ENCODE measurements at places on chromosomes 7 and 10.
A peak's percentile ranks its signal among the peaks of the same experiment; 100 is the strongest.

- no peak overlapping the region for H3K4me3 ChIP-seq
- no peak for DNase-seq
These were observed 341.9 kb downstream of the PTPRN2 start for GRCh38 chr7:158245724-158246041.

GRCh38 chr10:69384320-69384719 lies 32.4 kb downstream of the TACR2 start:
- H3K36me3 ChIP-seq: peaks cover 34% of the 10 kb centered on the region
- no peak for DNase-seq
- H3K4me3 ChIP-seq: no peak overlapping the region

- H3K4me1 ChIP-seq: no peaks in the 10 kb centered on the region
- H3K4me3 ChIP-seq: no peak overlapping the region
- H3K36me3 ChIP-seq: no peaks in the 10 kb centered on the region
- DNase-seq: no peak
These were observed 56.0 kb downstream of the KAT6B start for GRCh38 chr10:74882427-74882826.

GRCh38 chr10:128364631-128365030 lies 238.4 kb upstream of the MKI67 start:
- H3K4me3 ChIP-seq: no peak overlapping the region
- DNase-seq: peak; percentile 16
- no peaks in the 10 kb centered on the region for H3K4me1 ChIP-seq
- H3K27me3 ChIP-seq: no peaks in the 10 kb centered on the region
- H3K36me3 ChIP-seq: no peaks in the 10 kb centered on the region
- H3K27ac ChIP-seq: no peak overlapping the region

- H3K27ac ChIP-seq: no peak overlapping the region
- H3K4me3 ChIP-seq: no peak overlapping the region
- DNase-seq: no peak
- peaks cover 14% of the 10 kb centered on the region for H3K4me1 ChIP-seq
- no peaks in the 10 kb centered on the region for H3K27me3 ChIP-seq
These were observed 32.2 kb downstream of the DNAJB12 start for GRCh38 chr10:72322280-72323058.

DNA sequence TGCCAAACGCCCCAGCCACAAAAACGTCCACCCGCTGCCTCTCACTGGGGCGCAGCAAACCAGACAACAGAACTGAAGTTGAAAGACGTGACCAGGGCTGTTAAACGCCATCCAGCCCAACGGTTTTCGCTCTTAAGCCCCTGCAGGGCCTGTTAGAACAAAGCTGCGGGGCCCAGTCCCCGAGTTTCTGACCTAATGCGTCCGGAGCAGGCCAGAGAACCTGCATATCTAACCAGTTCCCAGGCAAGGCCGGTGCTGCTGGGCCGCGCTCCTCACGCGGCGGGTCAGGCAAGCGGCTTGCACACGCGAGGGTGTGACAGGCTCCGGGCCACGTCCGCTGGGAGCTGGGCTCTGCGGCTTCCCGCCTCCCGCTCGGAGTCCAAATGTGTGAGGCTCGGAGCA lies 87.0 kb downstream of the PTPRN2 start:
- no peaks in the 10 kb centered on the region for H3K4me1 ChIP-seq
- no peaks in the 10 kb centered on the region for H3K36me3 ChIP-seq
- H3K27ac ChIP-seq: no peak overlapping the region
- peak; percentile 69 for DNase-seq

GRCh38 chr10:93166134-93166533 lies 92.4 kb downstream of the CYP26A1 start:
- H3K27ac ChIP-seq: no peak overlapping the region
- peak; percentile 57 for DNase-seq
- peaks cover 4% of the 10 kb centered on the region for H3K4me1 ChIP-seq
- H3K36me3 ChIP-seq: no peaks in the 10 kb centered on the region

DNA sequence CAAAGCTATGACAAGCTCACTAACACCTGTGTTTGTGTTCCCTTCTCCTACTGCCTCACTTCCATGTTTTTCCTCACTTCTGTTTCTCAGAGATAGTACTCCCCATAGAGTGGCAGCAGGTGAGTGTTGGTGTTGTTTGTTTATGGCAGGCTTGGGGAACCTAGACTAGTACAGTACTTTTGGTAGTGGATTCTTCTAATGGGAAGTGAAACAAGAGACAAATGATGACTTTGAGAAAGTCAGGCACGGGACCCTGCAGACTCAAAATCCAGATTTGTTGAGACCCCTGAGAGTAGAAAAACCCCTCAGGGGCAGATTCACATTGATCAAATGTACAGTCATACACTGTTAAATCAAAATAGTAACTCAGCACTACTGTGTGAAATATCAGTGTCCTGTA lies 6.4 kb upstream of the CFAP69 start:
- no peaks in the 10 kb centered on the region for H3K36me3 ChIP-seq
- H3K4me1 ChIP-seq: no peaks in the 10 kb centered on the region
- H3K27ac ChIP-seq: no peak overlapping the region
- H3K27me3 ChIP-seq: no peaks in the 10 kb centered on the region
- H3K4me3 ChIP-seq: no peak overlapping the region

DNA sequence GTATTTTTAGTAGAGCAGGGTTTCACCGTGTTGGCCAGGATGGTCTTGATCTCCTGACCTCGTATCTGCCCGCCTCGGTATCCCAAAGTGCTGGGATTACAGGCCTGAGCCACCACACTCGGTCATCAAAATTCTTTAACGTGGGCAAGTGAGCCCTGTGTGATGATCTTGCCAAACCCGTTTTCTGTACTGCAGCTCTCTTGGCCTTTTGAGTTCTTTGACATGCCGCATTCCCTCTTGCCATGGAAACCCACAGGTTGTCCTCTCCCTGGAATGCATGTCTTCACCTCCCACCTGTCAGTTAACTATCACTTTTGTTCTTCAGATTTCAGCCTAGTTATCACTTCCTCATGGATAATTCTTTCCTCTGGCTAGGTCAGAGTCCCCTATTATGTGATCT lies 5.0 kb downstream of the NUP205 start:
- H3K27me3 ChIP-seq: no peaks in the 10 kb centered on the region
- peak; percentile 80 for DNase-seq
- H3K4me3 ChIP-seq: no peak overlapping the region
- H3K27ac ChIP-seq: no peak overlapping the region

DNA sequence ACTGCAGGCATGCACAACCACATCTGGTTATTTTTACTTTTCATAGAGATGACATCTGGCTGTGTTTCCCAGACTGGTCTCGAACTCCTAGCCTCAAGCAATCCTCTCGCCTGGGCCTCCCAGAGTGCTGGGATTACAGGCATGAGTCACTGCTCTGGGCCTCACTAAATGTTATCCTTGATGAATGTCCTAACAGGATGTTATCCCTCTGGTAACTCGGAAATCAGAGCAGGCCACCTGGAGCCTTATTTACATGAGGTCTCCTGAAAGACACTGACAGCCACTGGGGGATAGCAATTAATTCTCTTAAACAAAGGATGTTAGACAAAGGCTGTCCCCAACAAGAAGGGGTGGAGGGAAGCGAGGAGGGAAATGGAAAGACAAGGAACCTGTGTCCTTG lies 4.5 kb upstream of the ZNF438 start:
- H3K4me1 ChIP-seq: peaks cover 2% of the 10 kb centered on the region
- peak overlapping the region; percentile 15 for H3K27ac ChIP-seq
- no peaks in the 10 kb centered on the region for H3K36me3 ChIP-seq

DNA sequence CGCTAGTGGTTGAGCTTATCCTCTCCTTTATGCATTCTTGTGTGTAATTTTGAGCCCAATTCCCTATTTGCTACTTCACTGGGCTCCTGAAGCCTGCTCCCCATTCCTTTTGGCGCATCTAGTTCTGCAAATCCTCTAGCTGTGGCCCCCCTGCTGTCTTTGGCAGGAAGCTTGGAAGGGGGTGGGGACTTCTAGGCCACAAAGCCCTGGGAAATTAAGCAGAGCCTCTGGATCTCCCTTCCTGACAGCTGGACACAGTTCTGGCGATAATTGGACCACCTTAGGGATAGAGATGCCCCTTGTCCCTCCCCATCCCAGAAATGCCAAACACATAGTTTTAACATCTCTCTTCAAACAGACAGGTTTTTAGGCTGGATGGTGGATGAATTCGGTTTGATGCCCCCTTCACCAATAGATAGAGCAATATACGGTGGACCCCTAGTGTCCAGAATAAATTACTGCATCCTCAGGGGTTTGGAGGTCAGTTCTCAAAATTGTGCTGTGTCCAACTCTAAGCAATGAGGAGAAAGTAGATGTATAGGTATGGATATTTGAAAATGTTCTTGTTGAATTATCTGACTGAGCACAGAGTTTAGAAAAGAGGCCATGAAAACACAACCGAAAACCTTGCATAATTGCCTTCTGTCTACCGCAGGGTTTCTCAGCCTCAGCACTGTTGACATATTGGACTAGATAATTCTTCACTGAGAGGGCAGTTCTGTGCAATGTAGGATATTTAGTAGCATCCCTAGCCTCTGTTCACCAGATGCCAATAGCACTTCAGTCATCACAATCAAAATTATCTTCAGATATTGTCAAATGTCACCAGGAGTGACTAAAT lies 75.5 kb downstream of the PAPSS2 start:
- H3K27me3 ChIP-seq: no peaks in the 10 kb centered on the region
- peak; percentile 92 for DNase-seq
- H3K4me1 ChIP-seq: no peaks in the 10 kb centered on the region
- no peaks in the 10 kb centered on the region for H3K36me3 ChIP-seq
- H3K27ac ChIP-seq: no peak overlapping the region

- H3K27me3 ChIP-seq: peaks cover 39% of the 10 kb centered on the region
- no peaks in the 10 kb centered on the region for H3K4me1 ChIP-seq
- no peak overlapping the region for H3K27ac ChIP-seq
- H3K4me3 ChIP-seq: no peak overlapping the region
These were observed 250.4 kb downstream of the RNLS start for GRCh38 chr10:88332503-88333247.

- no peaks in the 10 kb centered on the region for H3K27me3 ChIP-seq
- DNase-seq: peak; percentile 20
- no peaks in the 10 kb centered on the region for H3K4me1 ChIP-seq
These were observed 372.1 kb downstream of the DNAJB6 start for GRCh38 chr7:157708919-157709295.

- no peaks in the 10 kb centered on the region for H3K27me3 ChIP-seq
- peaks cover 5% of the 10 kb centered on the region for H3K4me1 ChIP-seq
- peaks cover 88% of the 10 kb centered on the region for H3K36me3 ChIP-seq
- no peak overlapping the region for H3K27ac ChIP-seq
- no peak overlapping the region for H3K4me3 ChIP-seq
- no peak for DNase-seq
These were observed 39.5 kb downstream of the TSPAN14 start for GRCh38 chr10:80493522-80494051.

DNA sequence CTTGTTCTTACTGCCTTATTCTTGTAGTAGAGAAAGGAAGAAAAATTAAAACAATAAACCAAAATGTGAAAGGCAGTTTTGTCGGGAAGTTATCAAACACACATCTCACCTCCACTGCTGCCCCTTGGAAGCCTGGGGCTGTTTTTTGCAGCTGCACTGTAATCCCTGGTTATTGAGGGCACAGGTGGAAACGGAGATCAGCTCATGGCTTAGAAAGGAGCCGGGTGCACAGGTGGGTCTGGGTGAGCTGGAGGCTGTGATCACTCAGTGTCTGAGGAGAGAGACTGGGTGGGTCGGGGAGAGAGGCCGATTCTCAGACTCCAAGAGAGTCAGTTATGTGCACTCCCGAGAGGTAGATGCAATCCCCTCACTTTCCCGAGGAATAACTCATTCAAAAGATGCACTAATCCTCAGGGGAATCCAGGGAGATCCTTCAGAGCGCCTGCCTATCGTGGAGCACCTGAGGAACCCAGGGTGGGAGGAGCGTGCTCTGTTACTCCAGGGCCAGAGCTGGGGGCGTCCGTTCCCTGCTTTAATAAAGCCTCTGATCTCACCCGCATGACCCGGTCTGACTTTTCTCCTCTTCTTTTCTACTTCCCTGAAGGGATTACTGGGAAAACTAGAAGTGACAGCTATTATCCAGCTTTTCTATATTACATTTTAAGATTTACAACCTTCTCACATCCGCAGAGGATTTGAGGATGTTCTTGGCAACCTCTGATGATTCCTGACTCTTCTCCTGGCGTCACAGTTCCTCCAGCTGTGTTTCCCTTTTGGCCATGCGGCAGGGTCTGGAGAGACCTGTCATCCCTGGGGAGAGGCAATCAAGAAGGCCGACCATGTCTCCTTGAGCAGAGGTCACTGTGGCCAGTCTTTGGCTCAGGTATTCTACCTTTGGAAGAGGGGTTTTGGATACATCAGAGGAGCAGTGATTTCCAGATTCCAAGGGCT lies 82.1 kb downstream of the CAMK1D start:
- peaks cover 3% of the 10 kb centered on the region for H3K4me1 ChIP-seq
- no peak for DNase-seq

DNA sequence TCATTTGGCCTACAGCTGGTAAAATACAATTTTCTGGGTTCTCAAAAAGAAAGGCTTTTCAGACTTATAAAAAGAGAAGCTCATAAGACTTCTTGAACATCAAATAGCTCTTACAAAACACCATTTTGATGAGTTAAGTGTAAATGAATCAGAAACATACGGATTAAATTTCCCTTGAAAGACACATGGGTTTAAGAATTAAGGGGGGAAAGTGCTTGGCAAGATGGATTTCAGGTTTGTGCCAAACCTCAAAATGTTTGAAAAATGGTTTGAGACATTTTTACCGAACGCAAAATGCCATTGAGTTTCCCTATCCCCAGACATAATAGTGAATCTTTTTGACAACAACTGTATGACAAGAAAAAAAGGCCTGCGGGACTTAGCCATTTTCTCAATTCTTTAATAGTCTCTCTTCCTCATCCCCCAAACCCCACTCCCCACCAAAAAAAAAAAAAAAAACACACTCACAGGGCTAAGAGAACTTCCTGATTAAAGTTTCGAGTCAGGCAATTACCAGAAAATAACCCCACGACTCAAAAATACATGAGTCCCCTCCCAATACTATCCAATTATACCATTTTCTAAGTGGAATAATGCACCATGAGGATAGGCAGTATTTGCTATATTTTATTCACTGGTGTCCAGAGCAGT lies 260.1 kb downstream of the TRIL start:
- H3K4me3 ChIP-seq: no peak overlapping the region
- H3K4me1 ChIP-seq: no peaks in the 10 kb centered on the region
- no peak overlapping the region for H3K27ac ChIP-seq
- no peak for DNase-seq
- no peaks in the 10 kb centered on the region for H3K27me3 ChIP-seq

- DNase-seq: no peak
- H3K27ac ChIP-seq: no peak overlapping the region
- H3K4me3 ChIP-seq: no peak overlapping the region
- no peaks in the 10 kb centered on the region for H3K27me3 ChIP-seq
- no peaks in the 10 kb centered on the region for H3K36me3 ChIP-seq
These were observed 13.7 kb downstream of the NRAP start for GRCh38 chr10:113650172-113650571.

DNA sequence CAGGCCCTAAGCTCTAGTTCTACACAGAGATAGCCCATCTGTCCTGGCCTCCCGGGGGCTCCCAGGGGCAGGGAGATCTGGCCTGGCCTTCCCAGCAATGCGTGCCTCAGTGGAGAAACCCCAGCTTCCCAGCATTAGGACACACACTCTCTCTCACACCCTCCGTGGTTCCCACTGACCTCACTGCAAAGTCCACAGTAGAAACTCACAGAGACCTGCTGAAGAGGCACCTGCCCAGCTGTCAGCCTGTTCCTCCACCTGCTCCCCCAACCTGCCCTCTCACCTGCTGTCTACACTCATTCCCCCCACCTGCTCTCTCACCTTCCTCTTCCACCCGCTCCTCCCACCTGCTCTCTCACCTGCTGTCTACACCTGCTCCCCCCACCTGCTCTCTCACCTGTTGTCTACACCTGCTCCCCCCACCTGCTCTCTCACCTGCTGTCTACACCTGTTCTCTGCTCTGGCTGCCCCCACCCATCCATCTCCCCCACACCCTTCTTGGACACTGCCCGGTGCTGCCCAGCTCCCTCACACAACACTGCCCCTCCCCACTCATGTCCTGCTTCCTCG lies 21.1 kb upstream of the PFKP start:
- peak overlapping the region; percentile 64 for H3K27ac ChIP-seq
- no peaks in the 10 kb centered on the region for H3K4me1 ChIP-seq
- no peaks in the 10 kb centered on the region for H3K27me3 ChIP-seq
- H3K4me3 ChIP-seq: no peak overlapping the region
- no peaks in the 10 kb centered on the region for H3K36me3 ChIP-seq

All from endodermal cell (in vitro differentiated cells).